Activated naive CD8-positive, alpha-beta T cell treated with anti-CD3 and anti-CD28 coated beads, Interleukin-2, amount 10 ng/mL, durations not matched to agents 7 days and 5 days (primary cell): ENCODE measurements at places on chromosomes 4 and X.

- no peak for DNase-seq
Measured at GRCh38 chr4:140353786-140354185, 19.7 kb upstream of the SCOC start.

GRCh38 chrX:38494239-38494823 is 67.0 kb upstream of the TSPAN7 start:
- no peak for DNase-seq

DNA sequence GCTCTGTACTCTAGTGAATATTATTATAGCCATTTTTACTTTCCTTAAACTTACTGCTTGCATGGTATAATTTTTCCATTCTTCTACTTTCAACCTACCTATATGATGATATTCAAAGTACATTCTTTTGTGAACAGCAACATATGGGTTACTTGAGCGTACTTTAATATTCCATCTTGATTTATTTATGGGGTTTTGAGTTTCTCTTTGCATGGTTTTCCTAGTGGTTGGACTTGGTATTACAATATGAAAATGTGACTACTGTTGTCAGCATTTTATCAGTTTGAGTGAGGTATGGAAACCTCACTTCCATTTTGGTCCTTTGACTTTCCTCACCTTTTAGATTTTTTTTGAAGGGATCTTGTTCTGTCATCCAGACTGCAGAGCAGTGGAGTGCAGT is 35.9 kb downstream of the ADGRG4 start:
- DNase-seq = no peak

DNA sequence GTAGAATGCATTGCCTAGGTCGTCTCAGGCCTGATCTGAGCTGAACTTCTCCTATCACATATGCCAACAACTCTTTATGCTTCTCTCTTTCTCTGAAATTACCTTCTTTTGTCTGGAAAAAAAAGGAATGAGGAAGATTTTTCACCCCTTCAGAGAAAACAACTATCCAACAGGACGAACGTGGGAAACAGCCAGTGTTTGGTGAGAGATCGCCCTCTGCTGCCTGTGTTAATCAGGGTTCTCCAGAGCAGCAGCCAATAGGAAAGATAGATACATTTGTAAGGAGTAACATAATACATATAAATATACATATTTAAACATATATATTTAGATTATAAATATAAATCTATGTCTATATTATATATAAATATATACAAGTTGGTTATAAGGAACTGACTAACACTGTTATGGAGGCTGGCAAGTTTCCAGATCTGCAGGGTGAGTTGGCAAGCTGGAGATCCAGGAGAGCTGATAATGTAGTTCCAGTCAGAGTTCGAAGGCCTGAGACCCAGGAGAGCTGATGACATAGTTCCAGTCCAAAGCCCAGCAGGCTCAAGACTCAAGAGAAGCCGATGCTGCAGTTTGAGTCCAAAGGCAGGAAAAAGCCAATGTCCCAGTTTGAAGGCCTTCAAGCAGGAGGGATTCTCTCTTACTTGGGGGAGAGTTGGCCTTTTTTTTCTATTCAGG is 13.3 kb downstream of the CETN2 start:
- no peak for DNase-seq

- DNase-seq = peak; percentile 43
Measured at GRCh38 chrX:150361070-150361776, 1.9 kb upstream of the MAMLD1 start.

- DNase-seq = no peak
Measured at GRCh38 chr4:8396762-8397406, 43.6 kb downstream of the ACOX3 start.

GRCh38 chr4:177632481-177632880 is 190.2 kb upstream of the AGA start:
- no peak for DNase-seq

- no peak for DNase-seq
Measured at GRCh38 chr4:98625399-98625798, 33.0 kb downstream of the TSPAN5 start.
